NCI-H1436 treated with DMSO at 0.1 percent for 48 hours (cell line): ENCODE measurements at places on chromosomes 12 and 14.

GRCh38 chr12:101414533-101415119 is 7.1 kb upstream of the ARL1 start:
- DNase-seq, result no peak

DNA sequence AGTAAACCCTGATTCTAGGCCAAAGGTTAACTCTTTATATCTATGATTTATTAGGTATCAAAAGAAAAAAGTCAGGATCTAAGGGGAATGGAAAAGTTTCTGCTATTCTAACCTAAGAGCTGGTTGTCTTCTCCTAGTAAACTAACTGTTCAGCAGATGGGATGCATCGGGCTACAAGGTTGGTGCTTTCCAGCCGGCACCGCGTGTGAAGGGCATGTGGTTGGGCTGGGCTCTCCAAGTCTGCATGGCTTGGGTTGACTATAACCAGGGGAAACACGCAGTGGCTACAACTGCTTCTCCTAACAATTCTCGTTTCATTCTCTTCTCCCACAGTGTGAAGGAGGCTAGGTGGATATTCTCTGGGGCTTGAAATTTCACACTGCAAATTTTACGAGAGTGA is 354.5 kb downstream of the APAF1 start:
- no peak for DNase-seq

- DNase-seq, result no peak
Observed at GRCh38 chr12:112820796-112821195, 29.2 kb downstream of the RPH3A start.

DNA sequence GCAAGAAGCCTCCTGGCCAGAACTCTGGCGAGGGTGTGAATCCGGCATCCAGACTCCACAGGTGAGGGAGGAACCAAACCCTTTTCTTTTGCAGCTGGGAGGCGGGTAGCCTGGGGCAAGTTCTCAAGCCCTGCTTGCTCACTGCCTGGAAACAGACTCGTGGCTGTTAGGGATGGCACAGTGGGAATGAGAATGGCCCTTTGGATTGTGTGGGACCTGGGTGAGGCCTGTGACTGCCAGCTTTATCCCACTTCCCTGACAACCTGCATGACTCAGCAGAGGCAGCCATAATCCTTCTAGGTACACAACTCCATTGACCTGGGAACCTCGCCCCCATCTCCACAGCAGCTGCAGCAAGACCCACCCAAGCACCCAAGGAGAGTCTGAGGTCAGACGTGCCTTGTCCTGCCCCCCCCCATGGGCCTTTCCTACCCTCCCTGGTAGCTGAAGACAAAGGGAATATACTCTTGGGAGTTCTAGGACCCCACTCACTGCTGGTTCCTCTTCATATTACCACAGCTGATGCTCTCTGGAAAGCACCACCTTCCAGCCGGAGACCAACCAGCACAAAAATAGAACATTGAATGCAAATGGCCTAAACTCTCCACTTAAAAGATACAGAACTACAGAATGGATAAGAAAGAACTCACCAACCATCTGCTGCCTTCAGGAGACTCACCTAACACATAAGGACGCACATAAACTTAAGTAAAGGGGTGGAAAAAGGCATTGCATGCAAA is 5.1 kb upstream of the GPR33 start:
- no peak for DNase-seq

DNA sequence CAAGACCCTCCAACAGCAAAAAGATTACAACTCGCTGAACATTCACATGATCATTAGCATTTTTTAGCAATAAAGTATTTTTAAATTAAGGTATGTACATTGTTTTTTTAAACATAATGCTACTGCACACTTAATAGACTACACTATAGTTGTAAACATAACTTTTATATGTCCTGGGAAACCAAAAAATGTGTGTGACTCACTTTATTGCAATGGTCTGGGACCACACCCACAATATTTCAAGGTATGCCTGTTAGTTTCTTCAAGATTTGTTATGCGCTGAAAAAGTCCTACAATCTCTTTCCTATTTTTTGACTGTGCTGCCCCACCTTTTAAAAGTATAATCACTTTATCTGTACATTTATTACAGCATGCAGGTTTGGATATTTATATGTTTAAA is 30.4 kb upstream of the PCNX4 start:
- DNase-seq, result no peak

GRCh38 chr12:130161261-130162243 is 712 bp upstream of the FZD10 start:
- DNase-seq, result no peak

GRCh38 chr14:93705513-93706156 is 82.7 kb downstream of the PRIMA1 start:
- DNase-seq, result no peak

DNA sequence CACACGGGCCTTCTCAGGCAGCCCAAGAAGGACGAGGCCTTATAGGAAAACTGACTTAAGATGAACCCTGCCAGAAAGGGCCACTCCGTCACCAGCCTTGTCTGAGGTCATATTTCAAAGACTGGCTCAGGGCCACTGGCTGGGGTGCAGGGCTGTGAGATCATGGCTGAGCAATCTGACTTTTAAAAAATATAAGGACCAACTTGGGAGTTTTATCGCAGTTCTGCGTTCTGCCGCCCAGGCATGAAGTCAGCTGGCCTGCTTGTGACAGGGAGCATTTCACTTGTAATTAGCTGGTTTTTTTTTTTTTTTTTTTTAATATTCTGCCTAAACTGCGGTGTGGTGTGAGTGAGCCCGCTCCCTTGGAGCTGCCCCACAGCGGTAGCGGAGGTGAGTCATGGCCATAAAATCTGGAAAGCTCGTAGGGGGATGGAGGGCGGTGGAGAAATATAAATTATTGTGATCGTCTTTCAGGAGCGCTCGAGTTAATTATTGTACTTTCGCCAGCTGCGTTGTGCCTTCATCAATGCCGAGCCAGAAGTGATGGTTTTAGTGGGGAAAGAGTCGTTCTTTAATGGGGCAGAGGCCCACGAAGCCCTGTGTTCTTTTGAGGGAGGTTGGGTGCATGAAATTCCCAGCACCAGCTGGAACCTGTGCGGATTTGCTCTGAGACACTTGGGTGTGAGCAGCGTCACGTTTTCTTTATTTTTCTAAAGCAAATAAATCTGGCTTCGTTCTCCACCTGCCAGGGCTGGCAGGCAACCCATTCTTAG is 231.9 kb downstream of the C12orf75 start:
- DNase-seq, result peak; percentile 73

DNA sequence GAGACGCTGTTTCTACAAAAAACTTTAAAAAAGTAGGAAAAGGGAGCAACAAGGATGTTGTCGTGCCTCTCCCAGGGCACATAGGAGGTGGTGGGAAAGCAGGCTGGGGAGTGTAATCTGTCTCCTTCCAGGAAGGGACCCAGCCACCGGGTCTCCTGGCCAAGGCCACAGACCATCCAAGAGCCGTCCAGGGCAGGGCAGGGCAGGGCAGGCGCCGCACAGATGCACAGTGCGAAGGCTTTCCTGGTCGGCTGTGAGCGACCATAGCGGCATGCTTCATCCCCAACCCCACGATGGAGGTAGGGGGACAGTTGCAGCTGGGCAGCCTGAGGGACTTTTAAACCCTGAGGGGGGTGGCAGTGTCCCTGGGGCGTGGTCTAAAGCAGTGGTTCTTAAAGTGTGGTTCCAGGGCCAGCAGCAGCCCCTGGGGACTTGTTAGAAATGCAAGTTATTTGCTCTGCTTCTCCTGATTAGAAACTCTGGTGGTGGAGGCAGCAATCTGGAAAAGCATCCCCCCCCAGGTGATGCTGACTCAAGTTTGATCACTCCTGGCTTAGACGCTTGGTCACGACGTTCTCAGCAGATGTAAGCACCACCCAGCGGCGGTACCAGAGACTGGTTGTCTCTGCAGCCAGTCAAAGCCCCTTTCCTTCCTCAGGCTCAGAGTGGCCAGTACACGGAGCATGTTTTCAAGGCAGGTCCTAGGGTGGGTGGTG is 197.4 kb upstream of the PRMT8 start:
- no peak for DNase-seq

GRCh38 chr14:77599889-77600288 is 16.5 kb downstream of the SPTLC2 start:
- DNase-seq, result no peak

DNA sequence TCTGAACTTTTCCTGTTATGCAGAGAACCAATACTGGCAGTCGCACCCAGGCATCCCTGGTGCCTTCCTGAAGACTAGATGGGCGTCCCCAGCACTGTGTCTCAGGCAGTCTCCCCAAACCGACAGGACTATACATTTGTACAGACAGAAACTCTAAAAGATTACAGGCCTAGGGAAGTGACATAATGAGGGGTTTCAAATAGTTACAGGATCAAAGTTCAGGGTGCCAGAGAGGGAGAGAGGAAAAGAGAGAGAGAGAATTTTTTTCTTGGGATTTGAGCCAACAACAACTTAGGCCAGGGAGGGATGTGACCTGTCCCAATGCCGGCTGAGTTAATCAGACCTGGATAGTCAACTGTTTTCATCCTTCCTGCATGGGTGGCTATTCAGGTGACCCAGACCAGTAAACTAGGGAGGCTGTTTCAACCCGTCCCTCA is 9.3 kb upstream of the GMFB start:
- no peak for DNase-seq

GRCh38 chr12:21324551-21324950 is 10.2 kb downstream of the SLCO1A2 start:
- no peak for DNase-seq

- no peak for DNase-seq
Observed at GRCh38 chr14:48129472-48129871, 454.1 kb upstream of the MDGA2 start.

DNA sequence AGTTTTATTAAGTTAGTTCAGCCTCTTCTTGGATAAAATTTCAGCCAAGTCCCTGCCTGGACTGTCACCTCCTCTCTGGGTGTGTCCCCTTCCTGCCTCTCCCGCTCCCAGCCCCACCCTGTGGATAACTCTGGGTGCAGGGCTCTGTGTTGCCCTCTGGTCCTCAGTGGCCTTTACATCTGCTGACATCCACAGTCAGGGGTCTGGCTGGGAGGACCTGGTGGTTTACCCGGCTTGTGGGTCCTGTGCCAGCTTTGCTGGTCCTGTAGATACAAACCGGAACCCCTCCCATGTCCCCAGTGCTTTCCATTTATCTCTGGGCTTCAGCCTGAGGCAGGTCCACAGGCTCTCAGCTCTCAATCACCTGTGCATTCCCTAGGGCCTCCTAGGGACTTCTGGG is 28.9 kb upstream of the PLEKHG3 start:
- no peak for DNase-seq

DNA sequence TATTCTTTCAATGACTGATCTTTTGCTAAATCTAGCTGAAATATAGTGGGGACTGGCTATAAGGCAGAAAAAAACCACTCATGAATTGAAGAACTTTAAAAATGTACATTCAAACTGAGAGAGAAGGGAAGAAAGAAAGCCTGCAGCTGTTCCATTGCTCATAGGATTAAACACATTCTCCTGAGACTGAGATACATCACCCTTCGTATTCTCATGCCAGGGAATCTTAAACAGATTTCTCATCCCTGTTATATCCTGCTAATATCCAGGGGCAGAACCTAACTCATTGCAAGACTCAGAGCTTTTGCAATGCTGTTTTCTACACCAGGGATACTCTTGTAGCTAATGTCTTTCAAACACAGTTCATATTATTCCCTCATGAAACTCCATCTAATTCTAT is 67.2 kb upstream of the ACSS3 start:
- no peak for DNase-seq

GRCh38 chr14:66359500-66359899 is 126.7 kb upstream of the CCDC196 start:
- no peak for DNase-seq

DNA sequence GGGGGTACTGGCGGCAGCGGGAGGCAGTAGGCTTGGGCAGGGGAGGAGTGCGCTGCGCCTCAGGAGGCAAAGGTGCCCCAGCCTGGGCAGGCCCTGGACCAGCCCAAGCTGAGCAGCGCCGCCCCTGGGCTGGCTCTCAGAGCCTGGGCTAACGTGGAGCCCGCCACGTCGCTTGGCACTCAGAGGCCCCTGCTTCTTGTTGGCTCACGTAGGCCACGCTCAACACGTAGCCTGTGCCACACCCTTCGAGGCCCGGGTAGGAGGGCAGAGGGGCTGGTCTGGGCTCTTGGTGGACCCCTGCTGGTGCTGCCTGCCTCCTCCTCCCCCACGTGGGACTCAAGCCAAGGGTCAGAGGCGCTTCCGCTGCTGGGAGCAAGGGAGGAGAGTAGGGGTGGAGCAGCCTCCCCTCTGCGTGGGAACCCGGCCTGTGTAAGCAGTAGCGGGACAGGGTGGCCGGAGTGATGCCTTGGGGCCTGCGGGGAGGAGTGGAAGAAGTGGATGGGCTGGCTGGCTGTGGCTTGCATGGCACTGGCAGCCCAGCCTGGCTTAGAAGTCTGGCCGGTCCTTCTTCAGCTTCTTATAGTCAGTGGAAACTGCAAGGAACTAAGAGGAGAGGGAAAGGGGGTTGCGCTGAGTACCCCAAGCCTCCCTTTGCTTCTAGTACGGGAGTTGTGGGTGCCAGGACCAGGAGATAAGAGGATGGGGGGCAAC is 5.7 kb downstream of the SHMT2 start:
- no peak for DNase-seq

DNA sequence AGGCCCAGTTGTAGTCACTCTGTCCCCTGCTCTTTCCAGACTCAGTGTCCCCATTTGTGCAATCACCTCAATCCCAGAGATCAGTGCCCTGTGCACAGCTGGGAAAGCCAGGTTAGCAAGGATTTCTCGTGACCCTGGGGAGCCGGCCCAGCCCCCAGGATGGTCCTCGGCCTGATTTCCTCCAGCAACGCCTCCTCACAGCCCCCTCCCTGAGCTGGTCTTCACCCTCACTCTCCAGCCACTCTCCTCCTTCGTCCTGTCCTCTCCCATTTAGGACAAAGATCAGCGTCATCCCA is 194.8 kb upstream of the C14orf180 start:
- no peak for DNase-seq

GRCh38 chr12:55901881-55902490 is 25.7 kb downstream of the PYM1 start:
- no peak for DNase-seq

GRCh38 chr14:99569725-99570543 is 34.1 kb downstream of the CCDC85C start:
- DNase-seq, result no peak

- DNase-seq, result no peak
Observed at GRCh38 chr12:10154145-10154496, 17.8 kb downstream of the OLR1 start.

GRCh38 chr14:73258845-73259611 is 21.7 kb downstream of the PAPLN start:
- DNase-seq, result no peak

DNA sequence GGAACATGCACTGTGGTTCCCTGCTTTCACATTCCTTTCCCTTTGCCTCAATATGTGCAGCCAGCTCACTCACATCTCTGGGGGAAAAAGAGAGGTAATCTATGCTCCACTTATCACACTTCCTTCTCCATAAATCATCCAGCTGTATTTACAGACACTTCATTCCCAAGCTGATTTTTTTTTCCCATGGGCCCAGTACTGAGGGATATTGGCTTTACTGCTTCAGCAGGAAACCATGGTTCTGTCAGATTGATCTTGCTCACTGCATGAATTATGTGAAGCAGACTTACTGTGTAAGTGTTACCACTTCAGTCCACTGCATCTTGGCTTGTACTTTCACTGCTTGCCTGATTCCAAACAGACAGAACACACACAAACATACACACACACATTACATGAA is 555.6 kb downstream of the CCER1 start:
- no peak for DNase-seq
